Posterior vena cava (tissue), 2 donors: ENCODE measurements at places on chromosomes 6 and 20. TPM values are rescaled to one million over a fixed set of nuclear protein-coding genes. Genes with fewer than 3 reads are reported as not detected.

DNA sequence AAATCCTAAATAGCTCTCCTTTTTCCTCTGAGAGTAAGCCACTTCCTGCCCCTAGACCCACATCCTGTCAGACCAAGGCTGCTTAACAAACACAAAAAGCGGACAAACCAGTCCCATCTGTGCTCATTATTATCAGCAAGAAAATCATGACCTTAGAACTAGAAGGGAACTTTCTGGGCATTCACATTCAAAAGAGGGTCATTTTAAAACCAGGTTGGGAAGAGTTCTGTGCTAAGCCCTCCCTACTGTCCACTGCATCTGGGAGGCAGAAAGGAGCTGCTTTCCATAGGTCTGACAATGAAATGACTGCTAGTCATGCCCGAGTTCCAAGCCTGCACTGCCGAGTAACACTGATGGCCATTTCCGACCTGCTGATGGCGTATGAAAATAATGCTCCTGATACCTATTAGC lies 15.4 kb downstream of the EZR start:
- no peak for DNase-seq

DNA sequence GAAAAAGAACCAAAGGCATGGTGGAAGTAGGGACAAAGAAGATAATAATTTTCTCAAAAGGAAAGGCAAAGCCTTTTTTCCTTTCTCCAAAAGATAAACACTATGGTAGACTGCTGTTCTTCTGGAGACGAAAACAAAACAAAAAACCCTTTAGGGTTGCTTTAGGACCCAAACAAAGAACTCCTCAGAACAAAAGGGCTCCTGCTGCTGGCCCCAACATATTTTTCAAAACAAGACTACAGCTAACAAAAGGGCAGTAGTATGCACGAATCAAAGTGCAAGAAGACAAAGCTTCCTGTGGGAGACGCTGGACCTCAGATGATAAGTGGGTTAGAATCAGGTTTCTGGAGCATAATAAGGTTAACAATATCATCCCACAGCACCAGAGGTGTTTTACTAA lies 15.8 kb downstream of the NCOA5 start:
- no peak for DNase-seq

PSORS1C2 gene
- total RNA-seq: not detected

HLA-DQA1 gene
- total RNA-seq: 8.7 TPM

PRL gene
- total RNA-seq: not detected

DNA sequence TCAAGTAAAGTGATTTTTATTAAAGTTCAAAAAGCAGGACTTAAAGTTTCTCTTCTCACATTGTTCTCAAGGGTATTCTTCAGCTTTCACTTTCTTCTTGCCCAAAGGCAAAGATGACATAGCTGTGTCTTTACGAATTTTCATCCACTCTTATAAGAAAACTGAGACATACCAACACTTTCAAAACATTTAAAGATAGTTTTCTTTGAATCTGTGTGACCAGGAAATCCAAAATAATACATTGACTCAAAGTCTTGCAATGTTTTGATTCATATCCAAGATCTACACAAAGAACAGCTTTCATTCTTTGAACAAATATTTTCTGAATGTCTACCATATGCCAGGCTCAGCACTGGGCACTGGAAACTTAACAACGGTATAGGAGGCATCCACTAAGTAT lies 117.9 kb downstream of the SIM1 start:
- no peak for DNase-seq

- no peak for DNase-seq
These were observed 659.8 kb upstream of the SLC35B3 start for GRCh38 chr6:9095137-9095536.

PNPLA1 gene
- 0.14 TPM for total RNA-seq

TRIM15 gene
- not detected for total RNA-seq

OR2H2 gene
- total RNA-seq: not detected

DNA sequence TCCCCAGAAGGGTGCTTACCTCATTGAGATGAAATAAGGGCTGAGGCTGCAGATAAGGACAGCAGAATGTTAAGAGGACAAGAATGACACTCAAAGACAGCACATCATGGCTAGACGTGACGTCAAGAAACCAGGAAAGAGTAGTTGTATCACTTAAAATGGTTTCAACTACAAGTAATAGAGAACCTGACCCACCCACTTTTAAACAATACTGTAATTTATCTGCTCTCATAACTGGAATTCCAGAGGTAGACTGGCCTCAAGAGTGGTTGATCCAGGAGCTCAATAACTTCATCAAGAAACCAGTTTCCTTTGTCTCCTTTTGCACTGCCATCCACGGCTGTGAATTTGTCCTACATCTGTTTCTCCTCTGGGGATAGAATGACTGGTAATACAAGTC lies 187.1 kb downstream of the EYA4 start:
- no peak for DNase-seq

GRCh38 chr6:26033941-26034354 lies 53.3 kb upstream of the HFE start:
- DNase-seq: peak; percentile 90

DNA sequence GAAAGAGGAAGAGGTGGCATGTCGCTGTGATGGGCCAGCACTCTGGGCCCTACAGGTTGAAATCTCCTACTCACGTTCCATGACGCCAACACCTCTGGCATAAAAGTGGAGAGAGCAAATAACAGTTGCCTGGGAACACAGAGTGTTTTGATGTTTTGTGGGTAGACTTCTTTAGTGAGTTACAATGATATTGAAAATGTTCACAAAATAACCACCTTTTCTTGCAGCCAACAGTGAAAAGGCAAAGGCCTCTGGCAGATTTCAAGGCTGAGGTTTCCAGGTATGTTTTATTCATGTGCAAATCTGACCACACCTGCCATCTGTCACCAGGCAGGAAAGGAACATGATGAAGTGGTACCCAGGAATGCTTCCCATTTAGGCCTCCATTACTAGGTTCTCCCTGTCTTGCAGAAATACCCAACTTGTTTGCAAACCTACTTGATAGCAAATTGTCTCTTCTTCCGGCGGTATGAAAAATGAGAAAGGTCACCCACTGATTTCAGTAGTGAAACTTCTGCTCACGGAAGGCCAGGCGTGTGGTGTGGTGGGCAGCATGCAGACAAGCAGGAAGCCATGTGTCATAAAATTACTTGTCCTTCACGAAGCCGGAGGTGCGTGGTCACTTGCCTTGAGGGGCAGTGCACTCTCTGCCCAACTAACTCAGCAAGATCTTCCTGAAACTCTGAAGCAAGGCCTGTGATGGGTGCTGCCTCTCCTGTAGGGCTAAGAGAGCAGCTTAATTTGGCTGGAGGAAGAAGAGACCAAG lies 299.1 kb upstream of the PRDM1 start:
- no peak for DNase-seq

DNA sequence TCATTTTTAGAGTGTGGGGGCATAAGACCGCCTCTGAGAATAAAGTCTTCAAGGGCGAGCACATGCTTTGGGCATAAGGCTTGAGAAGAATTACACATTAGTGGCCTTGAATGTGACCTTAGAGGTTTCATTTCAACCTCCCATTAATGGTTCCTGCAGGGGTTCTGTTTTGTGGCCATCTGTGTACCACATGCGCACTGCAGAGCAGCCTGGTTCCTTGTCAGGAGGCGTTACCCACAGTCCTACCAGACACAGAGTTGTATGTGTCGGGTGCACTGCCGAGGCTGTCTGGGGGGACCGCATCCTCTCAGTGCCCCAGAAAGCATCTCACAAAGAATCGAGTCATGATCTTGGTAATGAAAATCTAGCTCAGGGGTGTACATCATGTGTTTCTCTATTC lies 115.7 kb downstream of the B3GAT2 start:
- DNase-seq: no peak

GRCh38 chr20:48283470-48284110 lies 498.3 kb upstream of the SULF2 start:
- no peak for DNase-seq

DNA sequence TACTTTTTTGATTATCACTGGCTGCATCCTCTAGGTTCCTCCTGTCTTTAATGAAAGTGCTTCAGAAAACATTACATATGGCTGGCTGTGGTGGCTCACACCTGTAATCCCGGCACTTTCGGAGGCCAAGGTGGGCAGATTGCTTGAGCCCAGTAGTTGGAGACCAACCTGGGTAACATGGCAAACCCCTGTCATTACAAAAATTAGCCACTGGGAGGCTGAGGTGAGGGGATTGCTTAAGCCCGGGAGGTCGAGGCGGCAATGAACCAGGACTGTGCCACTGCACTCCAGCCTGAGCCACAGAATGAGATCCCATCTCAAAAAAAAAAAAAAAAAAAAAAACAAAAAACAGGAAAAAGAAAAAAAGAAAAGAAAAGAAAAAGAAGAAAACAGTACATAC lies 35.3 kb downstream of the BEND3 start:
- no peak for DNase-seq

DNA sequence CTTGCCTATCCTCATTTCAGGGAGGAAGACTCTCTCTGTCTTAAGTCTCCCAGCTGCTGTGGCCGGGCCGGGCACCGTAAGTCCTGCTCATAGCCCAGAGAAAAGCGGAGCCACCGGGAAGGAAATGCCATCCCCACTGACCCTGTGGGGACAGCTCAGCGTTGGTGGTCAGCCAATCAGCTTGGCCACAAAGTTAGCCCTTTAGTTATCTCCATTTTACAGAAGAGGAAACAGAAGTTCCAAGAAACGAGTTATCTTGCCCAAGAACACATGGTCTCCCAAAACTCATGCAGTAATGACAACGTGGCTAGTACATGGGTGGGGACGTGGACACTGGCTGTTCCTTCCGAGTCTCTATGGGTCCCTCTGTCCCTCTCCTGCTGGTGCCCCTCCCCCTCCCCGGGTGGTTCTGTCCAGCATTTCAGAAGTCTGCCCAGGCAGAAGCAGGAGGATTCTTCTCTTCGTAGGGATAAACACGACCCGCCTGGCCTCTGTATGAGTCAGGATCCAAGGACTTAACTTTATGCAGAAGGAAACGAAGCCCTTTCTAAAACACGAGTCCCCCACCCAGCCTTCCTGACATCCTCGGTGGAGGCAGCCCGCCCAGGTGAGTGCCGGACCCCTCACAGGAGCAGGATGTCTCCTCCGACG lies 273.8 kb downstream of the CDH4 start:
- no peak for DNase-seq

BTN1A1 gene
- total RNA-seq: not detected

DNA sequence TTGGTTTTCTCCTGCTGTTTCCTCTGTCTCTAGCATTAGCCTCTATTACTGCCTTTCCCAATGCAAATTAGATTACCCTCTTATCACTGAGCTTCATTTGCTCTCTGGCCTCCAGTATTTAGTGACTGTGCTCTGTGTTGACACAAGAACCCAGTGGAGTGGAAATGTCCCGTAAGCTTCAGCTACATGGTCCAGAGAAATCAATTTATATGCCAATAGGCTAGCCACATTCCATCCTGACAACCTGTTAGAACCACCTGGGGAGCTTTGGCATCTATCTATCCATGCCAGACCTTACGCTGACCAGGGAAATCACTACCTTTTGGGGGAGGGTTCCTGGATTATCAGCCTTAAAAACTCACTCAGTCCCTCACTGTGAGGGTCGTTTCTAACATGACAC lies 459.6 kb downstream of the UTRN start:
- no peak for DNase-seq

GRCh38 chr6:13152764-13153163 lies 175.6 kb downstream of the TBC1D7 start:
- no peak for DNase-seq

DNA sequence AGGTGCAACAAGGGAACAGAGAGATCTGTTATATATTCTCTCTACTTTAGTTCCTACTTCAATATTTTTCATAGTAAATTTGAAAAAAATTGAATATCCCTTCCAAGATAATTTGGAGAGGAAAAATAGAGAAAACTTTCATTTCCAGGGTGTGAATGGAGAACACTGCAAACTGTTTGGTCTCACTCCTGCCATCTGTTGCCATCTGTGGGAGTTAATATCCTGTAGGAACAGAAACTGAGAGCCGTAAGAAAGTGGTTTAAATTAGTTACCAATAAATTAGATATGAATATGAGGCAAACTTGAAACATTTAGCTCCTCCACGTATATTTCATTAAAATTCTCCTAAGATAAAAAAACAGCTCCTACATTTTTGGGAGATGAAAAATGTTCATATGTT lies 4.2 kb downstream of the ZNF337 start:
- no peak for DNase-seq

GRCh38 chr20:52242237-52243230 lies 51.0 kb upstream of the ZFP64 start:
- no peak for DNase-seq

DNA sequence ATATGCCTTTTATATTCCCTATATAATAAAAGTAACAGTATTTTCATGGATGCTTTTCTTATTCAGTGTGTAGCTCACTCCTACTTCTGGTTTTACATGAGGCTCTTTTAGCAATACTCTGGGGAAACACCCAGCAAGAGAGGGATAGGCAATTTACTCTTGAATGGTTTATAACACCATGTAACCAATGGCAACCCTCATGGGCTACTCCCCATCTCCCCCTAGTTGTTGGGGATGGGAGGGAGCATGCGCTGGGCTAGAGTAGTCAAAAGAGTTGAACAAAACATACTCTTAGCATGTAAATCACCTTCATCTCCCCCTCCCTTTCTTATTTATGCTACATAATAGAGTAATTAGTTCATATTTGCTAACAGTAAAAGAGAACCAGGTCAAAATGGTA lies 140.1 kb upstream of the LRFN2 start:
- DNase-seq: no peak

ECT2L gene
- 0.33 TPM for total RNA-seq

SLA2 gene
- total RNA-seq: 0.38 TPM

TP53TG5 gene
- total RNA-seq: 2.0 TPM

DNA sequence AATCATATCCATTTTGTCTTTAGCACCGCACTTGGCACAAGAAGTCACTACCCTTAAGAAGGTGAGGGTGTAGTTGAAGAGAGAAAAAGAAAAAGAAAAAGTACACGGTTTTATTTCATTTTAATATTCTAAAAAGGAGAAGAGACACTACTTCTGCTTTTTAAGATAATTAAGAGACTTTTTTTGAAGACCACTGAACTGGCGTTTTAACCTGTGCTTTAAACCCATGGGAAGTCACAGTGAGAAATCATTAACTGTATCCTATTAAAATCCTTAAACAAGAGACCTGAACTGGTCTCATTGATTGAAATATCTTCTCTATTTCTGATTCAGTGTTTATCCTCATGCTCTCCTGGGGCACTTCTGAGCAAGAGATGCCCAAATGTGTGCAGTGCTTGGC lies 243.5 kb downstream of the TMEM242 start:
- no peak for DNase-seq

MAPK13 gene
- 10.1 TPM for total RNA-seq

DNA sequence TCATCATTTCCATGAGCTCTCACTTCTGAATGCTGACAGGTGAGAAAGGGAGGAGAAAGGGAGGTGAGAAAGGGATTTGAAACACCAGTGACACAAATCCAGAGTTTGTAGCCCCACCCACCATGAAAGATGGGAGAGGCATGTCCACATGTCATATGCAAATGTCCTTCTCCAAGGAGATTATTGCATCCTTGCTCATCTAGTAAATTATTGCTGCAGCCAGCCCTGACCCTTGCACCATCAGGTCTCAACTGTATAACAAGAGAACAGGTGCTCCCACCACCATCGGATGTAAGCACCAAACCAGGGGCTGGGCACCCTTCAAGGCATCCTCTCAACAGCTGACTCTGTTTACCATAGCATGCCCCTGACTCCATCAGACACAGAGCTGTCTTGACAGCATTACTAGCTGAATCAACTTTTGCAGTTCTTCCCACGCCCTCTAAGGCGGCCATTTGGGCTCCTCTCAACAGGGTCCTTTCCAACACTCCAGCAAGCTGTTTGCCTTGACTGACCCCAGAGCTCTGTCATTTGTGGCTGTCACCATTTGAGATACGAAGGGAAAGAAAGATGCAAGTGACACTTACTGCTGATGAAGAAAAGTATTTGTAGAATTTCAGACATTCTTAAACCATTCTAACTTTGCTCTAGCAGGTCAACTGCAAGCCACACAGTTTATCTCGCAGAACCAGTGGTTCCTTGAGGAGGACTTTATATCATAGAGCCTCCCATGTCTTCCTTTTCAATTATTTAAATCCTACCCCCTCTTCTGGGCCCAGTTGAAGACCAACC lies 14.2 kb downstream of the GFOD1 start:
- DNase-seq: no peak
